ENCODE measurements at places on chromosomes 11 and 22.

- no peak for DNase-seq
Observed at GRCh38 chr11:125525303-125525702, 29.2 kb upstream of the FEZ1 start.

- DNase-seq: no peak
Observed at GRCh38 chr11:20119315-20119714, 41.0 kb downstream of the DBX1 start.

GRCh38 chr11:11866203-11866602 is 24.4 kb downstream of the USP47 start:
- DNase-seq: no peak

DNA sequence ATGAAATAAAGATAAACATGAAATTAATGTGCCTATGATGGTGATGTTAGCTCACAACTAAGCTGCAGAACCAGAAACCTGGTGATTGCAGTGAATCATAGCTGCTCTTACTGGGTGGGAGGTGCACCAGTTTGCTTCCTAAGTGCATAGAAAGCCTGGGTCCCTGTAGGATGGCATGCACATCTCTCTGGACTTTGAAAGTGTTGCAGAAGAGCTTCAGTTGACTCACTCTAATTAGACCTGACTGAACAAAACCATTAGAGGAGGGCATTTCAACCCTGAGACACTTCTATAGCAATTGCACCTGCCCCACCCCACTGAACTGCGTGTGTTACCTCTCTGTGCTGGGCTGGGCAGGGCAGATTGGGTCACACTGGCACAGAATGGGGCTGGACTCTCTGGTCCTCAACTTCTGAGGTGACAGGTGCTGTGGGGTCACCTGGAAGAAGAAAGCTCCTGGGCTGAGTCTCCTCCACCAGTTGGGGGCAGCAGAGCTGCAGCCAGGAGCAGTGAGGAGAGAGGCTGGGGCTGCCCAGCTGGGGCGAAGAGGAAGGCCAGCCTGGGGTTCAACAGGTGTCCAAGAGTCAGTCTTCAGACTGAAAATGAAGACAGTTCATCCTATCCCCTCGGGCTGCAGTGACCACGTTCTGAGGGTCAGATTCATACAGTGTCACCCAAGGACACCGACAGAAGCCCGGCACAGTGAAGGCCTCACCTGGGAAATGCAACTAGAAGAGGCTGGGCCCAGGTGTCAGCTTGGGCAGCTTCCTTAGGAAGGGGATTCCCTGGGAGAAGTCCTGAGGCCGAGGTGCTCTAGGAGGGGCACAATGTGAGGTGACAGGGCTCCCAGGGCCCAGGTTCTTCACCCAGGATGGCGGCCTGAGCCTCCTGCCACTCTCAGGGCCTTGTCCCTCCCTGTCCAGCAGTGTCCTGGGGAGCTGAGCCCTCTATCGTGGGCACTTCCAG is 58.1 kb downstream of the GGTLC2 start:
- no peak for DNase-seq
